ENCODE measurements at places on chromosomes 3 and 15. TPM values are rescaled to one million over a fixed set of nuclear protein-coding genes. Genes with fewer than 3 reads are reported as not detected.

The MRPS11 gene
- 29.4 TPM for total RNA-seq

The MYEF2 gene
- total RNA-seq = 13.6 TPM

The GRM7 gene
- 4.8 TPM for total RNA-seq

DNA sequence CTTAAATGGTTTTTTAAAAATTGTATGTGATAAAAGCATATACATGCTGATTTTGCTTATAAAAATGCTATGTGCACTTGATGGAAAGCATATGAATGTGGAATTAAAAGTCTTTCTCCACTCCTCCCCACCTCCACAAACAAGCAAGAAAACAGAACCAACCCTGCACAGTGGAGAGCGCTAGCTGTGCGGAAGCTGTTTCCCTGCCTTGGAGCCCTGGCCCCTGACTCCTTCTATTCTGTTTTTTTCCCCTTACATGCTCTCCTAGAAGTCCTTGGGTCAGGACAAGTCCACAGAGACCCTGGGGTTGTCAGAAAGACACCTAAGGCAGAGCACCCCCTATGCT lies 64.2 kb downstream of the BOC start:
- no peak for DNase-seq

DNA sequence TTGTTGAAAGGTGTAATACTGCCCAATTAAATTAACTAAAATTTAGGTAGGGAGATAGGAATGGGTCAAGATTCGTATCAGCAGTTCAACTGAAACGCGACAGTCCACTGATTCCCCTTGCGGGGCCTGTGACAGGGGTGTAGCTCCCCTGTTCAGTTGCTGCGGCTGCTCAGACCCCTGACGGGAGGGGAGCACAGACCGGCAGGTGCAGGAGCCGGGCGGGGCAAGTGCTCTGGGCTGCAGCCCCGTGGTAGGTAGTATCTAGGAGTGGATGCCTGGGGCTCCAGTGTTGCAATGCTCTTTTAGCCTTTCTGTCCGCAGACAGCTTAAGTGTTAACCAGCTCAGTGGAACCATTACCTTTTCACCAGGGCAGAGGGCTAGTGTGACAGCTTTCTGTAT lies 164.9 kb downstream of the ROBO2 start:
- DNase-seq = no peak

All from ascending aorta (tissue), 2 donors.